IPS DF 6.9 (cell line): ENCODE measurements at places on chromosomes 7 and 10.

GRCh38 chr10:44994752-44995530 is 5.8 kb upstream of the ZNF22 start:
- DNase-seq: no peak

DNA sequence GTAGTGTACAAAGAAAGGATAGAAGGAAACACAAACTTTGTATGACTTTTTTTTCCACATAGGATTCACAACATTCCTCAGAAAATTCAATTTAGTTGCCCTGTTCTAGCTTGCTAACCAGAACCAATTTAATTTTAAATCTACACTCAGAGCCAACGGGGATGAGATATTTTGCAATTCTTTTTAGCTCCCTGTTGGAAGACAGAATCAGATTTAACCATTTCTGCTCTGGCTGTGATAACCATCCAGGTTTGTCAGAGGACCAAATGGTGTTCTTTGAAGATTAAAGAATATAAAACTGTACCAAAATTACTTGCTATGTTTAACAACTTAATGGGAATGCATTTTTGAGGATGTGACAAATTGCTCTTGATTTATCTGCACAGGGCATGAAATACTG is 319.7 kb downstream of the HPSE2 start:
- DNase-seq: no peak

- no peak for DNase-seq
Measured at GRCh38 chr7:116431787-116432526, 67.6 kb upstream of the CAV2 start.

GRCh38 chr10:22252801-22253579 is 35.2 kb upstream of the EBLN1 start:
- DNase-seq: no peak

- no peak for DNase-seq
Measured at GRCh38 chr7:81244224-81244623, 325.4 kb upstream of the SEMA3C start.

DNA sequence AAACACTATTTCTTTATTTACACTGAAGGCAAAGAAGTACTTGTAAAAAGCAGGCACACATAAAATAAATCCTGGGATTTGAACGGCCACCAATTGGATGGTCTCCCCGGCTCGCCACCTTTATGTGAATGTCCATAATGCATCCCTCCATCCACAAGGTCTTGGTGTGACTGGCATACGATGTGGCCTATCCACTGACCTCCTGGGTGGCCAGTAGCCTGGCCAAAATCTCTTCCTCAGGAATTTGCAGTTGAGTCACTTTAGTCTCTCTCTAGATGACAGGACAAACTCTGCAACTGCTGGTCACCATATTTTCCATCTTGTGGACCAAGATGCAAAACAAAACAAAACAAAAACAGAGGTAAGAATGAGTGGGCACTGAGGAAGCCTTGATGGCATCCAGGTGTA is 39.1 kb downstream of the CDK1 start:
- DNase-seq: no peak

DNA sequence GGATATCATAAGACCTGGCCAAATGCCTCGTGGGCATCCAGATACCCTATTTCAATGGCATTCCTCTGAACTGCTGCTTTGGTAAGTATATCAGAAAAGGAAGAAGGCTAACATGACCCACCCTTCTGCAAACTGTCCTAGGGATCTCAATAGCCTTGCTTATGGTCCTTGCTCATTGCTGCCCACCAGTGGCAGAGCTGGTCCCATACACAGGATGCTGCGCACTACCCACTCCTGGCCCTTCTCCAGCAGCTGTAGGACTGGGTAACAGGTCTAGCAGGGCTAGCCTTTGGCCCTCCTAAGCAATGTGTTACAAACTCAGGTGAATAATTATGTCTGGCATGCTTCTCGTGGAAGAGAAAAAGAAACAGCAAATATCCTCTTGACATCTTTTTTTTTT is 72.5 kb downstream of the C10orf90 start:
- DNase-seq: peak; percentile 64

GRCh38 chr10:6667679-6668270 is 87.7 kb upstream of the PRKCQ start:
- DNase-seq: no peak

DNA sequence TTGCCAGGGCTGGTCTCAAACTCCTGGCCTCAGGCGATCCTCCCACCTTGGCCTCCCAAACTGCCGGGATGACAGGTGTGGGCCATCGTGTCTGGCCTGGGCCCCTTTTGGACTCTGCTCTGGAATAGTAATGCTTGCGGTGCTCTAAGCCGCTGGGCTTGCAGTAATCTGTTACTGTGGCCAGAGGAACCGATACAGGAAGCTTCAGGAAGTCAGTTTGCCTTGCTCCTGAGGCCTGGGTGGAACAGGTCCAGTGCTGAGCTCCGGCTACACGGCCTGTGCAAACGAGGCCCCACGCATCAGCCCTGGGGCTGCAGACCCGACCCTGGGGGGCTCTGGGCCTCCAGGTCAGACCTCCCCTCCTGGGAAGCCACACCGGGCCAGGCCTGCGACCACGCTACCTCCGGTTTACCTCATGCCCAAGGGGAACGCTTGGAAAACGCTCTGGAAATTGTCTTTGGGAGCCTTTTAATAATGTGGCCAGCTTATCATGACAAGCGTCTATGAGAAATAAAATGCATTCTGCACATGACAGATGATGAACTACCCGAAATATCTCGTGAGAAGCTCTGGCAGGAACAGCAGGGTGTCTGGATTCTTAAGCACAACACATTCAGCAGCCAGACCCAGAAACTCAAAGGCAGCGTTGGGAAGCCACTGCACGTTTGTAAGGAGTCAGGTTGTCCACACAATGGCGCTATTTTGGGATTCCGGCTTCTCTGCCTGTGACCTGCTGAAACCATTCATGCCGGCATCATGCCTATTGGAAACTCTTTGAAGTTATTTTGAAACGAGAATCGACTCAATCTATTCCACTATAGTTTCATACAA is 10.1 kb upstream of the ADAP1 start:
- no peak for DNase-seq

DNA sequence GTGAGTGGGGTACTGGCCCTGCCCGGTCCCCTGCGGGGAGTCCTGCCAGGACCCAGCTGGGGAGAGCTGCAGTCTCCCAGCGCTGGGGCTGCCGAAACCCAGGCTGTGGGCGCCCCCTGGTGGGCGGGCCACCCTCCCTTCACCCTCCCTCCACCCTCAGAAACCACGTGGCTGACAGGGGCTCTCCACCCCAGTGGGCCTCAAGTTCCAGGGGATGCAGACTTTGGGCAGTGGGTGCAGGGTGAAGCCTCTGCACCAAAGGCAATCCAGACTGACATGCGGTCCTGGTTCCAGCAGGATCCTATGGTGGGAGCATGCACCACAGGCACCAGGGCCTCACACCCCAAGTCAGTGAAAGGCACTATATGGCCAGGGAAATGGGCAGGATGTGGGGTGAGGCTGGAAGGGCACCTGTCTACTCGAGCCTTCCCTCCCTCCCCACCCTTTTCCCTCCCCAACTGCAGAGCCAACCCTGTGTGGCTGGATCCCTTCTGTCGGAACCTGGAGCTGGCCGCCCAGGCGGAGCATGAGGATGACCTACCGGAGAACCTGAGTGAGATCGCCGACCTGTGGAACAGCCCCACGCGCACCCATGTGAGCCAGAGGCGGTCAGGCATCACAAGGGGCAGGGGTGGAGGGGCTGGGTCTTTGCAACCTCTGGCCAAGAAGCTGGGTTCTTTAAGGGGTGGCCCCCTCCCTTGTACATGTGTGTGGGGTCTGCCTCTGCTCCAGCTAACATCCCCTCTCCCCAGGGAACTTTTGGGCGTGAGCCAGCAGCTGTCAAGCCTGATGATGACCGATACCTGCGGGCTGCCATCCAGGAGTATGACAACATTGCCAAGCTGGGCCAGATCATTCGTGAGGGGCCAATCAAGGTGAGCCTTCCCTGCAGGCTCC is 38.8 kb downstream of the PSAP start:
- no peak for DNase-seq

- DNase-seq: no peak
Measured at GRCh38 chr10:57188846-57189245, 827.8 kb upstream of the ZWINT start.

GRCh38 chr7:68185631-68186456 is 1189.2 kb downstream of the TYW1 start:
- no peak for DNase-seq

DNA sequence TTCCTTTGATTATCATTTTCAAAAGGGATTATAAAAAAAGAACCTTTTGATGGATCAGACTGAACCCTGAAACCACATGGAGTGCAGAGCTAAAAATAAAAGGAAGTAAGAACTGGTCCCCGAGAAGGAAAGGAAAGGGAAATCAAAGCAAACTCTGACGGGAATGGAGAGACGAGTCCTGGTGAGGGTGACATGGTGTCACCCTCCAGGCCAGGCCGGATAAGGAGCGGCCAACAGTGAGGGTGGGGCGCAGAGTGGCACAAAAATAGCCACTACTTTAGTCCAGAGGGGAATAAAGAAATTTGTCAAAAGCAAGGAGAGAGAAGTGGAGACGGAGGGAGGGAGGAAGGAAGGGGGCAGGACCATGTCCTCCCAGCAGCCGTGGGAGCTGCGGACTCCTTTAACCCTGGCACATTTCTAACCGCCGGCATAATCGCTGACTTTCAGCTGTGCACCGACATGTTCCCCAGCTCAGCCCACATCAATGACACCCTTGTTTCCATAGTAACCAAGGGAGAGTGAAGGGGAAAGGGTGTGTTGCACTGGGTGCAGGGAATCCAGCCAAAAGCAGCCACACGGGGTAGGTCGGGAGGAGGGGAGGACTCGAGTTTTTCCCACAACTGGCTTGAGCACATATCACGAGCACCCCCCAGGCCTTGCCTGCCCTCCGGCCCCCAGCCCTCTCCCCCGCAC is 29.7 kb downstream of the TRIM8 start:
- no peak for DNase-seq

GRCh38 chr10:62842983-62843382 is 26.8 kb upstream of the EGR2 start:
- no peak for DNase-seq

- no peak for DNase-seq
Measured at GRCh38 chr7:100167912-100168323, 499 bp downstream of the GAL3ST4 start.

GRCh38 chr7:140176122-140176701 is 571 bp downstream of the KDM7A start:
- no peak for DNase-seq

- DNase-seq: no peak
Measured at GRCh38 chr10:17181751-17182150, 19.7 kb downstream of the TRDMT1 start.

DNA sequence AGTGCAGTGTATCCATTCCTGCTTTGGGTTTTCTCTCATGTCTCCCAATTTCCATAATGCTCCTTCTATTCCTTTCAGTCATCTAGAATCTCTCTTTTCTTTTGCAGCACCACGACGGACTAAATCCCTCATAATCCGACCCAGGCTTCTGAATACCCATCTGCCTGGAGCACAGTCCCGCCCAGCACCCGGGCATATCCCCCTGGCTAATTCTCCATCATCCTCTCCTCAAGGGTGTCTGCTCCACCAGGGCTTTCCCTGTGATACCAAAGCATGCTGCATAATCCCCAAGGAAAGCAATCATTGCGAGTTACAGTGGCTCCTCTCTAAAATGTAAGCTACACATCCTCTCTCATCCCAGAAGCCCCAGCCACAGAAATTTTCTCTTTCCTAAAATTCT is 321.9 kb downstream of the CCDC3 start:
- DNase-seq: no peak

DNA sequence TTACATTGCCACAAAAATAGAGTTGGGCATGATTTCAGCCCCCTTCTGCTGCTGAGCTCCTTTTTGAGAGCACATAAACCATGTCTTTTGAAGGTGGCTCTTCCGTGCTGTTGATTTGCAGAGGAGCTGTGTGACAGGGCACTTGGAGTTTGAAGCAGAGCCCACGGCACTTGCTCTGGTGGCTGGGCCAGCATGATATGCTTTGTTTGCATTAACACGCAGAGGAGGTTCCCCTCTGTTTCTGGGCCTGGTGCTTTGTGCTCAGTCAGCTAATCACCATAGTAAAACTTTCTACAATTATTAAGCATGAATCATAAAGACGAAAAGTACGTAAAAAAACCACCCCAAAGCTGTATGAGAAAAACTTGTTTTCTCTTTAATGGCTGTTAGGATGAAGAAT is 40.1 kb downstream of the RBM33 start:
- no peak for DNase-seq

DNA sequence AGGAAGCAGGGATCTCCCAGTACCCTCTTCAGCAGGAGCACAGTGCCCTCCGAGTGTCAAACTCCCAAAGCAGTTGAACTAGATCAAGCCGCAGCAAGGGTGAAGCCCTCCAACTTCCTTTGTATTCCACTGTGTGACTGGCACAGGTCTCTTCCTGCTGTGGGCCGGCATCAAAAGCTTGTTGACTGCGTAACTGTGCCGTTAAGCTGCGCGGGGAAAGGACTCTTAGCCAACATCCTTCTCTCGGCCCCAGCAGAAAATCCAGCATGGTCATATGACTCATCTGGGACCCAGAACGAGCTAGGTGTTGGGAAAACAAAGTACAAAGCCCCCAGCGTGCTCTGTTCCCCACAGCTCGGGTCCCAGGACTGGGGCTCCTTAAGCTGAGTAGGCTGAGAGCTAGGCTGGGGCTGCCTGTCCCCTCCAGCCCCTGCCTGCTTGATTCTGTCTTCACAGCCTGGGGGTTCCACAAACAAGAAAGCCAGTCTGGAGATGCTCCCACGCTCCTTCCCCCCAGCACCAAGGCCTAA is 52.2 kb downstream of the COL17A1 start:
- DNase-seq: no peak

- no peak for DNase-seq
Measured at GRCh38 chr10:24916365-24916764, 36.0 kb downstream of the PRTFDC1 start.

DNA sequence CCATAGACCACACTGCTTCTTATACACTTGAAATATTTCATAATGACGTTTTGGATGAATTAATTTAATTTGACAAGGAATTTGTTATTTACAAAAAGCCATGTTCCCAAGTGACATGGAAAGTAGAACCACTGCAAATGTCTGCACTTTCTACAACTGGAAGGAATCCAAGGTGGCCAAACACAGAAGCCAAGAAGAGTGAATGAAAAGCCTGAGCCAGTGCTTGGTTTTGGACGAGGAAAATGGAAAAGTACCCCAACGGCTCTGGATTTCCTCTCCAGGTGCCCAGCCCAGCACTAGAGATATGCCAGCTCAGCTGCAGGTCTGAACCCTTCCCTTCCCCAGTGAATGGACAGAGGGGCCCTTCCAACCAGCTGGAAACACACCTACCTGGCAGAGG is 279.4 kb downstream of the TNS3 start:
- DNase-seq: no peak

GRCh38 chr7:137670222-137671064 is 176.3 kb downstream of the DGKI start:
- DNase-seq: no peak

- DNase-seq: no peak
Measured at GRCh38 chr10:114402871-114403540, 1.3 kb downstream of the AFAP1L2 start.

- no peak for DNase-seq
Measured at GRCh38 chr7:132202541-132202940, 373.7 kb downstream of the PLXNA4 start.

DNA sequence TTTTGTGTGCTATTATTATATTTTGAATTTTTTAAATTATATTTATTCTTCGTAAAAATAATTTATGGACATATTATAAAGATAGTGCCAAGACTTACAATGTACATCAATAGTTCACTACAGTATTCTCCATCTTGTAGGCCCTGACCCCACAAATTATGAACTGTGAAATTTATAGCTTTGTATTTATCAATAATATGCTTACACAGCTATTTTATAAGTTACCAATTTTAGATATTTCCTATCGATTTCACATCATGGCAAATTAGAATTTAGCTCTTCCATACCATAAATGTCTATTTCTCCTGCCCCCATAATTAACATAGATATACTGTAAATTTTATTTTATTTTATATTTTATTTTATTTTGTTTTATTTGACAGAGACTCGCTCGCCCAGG is 34.4 kb upstream of the GNAI1 start:
- no peak for DNase-seq
